ENCODE measurements at places on chromosomes 4 and X. TPM values are rescaled to one million over a fixed set of nuclear protein-coding genes. Genes with fewer than 3 reads are reported as not detected.
A peak's percentile ranks its signal among the peaks of the same experiment; 100 is the strongest.

Gene SULT1E1
- total RNA-seq, result not detected

DNA sequence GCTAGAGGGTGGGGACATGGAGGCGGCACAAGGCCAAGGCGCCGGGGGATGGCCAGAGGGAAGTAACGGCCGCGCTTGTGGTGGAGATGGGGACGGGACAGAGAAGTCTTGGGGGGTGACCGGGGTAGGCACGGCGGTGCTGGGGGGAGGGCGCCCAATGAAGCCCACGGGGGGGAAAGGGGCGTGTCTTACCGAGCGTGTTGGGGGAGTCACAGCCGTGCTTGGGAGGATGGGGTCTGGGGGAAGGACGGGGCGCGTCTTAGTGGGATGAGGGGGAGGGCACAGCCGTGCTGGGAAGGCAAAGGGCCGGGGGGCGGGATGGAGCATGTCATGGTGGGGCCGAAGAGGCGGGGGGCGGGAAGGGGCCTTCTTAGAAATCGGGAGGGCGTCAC, 952 bp downstream of the ARSD start:
- peak; percentile 69 for DNase-seq

DNA sequence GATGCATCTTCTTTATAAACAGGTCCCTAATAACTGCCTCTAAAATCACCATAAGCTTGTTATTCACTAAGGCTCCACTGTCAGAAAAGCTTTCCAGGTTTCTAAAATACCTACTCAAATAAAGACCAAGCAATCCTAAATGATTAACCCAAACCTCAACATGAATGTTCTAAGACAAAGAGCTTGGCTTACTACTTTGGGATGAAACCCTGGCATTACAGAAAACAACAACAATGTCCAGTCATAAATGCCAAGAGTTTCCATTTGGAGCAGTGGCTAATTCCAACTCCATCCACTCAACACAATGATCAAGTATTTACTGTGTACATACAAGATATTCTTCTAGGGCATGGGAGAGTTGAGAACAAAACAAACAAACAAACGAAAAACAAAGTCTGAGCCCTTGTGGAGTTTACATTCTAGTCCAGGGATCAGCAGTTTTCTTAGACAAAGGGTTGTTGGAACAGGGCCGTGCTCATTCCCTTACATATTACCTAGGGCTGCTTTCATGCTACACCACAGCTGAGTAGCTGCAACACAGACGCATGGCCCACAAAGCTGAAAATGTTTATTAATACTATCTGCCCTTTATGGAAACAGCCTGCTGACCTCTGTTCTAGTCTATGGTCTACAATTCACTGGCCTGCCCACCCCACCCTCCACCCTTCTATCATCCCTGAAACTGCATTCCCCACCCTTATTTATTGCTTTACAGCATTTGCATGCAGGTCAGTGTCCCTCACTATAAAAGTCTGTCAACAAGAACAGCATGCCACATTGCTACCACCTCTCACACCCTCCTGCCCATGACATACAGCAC, 23.7 kb downstream of the ABCG2 start:
- peak; percentile 36 for DNase-seq

DNA sequence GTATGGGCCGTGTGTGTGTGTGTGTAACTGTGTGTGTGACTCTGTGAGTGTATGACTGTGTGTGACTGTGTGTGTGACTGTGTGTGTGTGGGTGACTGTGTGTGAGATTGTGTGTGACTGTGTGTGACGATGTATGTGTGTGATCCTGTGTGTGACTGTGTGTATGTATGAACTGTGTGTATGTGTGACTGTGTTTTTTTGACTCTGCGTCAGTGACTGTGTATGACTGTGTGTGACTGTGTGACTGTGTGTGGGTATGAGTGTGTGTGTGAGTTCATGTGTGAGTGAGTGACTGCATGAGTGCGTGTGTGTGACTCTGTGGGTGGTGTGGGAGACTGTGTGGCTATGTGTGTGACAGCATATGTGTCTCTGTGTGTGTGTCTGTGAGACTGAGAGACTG, 81.8 kb downstream of the ZNF718 start:
- no peak for DNase-seq

- no peak for DNase-seq
Observed at GRCh38 chr4:141567326-141567915, 69.0 kb upstream of the IL15 start.

Gene ARX
- total RNA-seq, result 0.66 TPM

Gene GALNTL6
- 0.19 TPM for total RNA-seq

GRCh38 chr4:67035501-67035900, 509.8 kb downstream of the CENPC start:
- no peak for DNase-seq

Data from colonic mucosa (tissue), 4 donors.